ENCODE measurements at places on chromosomes 3 and 15. TPM values are rescaled to one million over a fixed set of nuclear protein-coding genes. Genes with fewer than 3 reads are reported as not detected.

DNA sequence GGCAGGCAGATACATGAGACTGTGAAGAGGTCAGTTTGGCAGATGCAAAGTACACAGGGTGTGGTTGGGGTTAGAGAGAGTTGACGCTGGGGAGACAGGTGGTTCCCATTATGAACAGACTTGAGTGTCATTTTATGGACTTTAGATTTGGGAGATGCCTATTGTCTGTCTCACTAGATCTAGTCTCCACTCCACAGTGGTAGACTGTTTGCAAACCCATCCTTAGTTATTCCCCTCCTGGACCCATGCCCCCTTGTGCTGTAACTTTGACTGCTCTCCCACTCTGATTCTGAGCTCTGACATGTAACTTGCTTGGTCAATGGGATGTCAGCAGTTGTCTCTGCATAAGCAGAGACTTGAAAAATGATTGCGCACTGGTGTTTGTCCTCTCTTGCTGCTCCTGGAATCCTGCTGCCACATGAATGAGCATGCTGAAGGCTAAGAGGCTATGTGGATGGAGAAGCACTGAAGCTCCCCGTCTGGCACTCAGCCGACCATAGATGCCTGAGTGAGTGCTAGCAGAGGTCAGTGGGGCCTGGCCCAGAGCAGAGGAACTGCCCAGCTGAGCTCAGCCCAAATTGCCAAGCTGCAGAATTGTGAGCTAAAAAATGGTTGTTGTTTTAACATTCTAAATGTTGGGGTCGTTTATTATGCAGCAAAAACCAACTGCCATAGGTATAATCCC is 88.2 kb downstream of the FAM43A start:
- DNase-seq, result no peak
- no peak overlapping the region for H3K27ac ChIP-seq
- H3K4me1 ChIP-seq, result peaks cover 22% of the 10 kb centered on the region
- peaks cover 9% of the 10 kb centered on the region for H3K27me3 ChIP-seq
- H3K36me3 ChIP-seq, result no peaks in the 10 kb centered on the region

DNA sequence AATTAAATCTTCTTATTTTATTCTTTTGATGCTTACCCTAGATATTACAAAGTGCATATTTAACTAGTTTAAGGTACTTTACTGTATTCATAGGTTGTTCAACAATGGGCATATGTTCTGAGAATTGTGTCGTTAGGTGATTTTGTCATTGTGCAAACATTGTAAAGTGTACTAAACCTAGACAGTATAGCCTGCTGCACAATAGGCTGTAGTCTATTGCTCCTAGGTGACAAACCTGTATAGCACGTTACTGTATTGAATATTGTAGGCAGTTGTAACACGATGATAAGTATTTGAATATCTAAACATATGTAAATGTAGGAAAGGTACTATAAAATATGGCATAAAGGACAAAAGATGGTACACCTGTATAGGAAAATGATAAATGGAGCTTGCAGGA is 100.7 kb downstream of the CACNA2D3 start:
- DNase-seq, result no peak
- H3K4me3 ChIP-seq, result no peak overlapping the region
- H3K27me3 ChIP-seq, result no peaks in the 10 kb centered on the region
- H3K27ac ChIP-seq, result no peak overlapping the region
- H3K36me3 ChIP-seq, result no peaks in the 10 kb centered on the region

DNA sequence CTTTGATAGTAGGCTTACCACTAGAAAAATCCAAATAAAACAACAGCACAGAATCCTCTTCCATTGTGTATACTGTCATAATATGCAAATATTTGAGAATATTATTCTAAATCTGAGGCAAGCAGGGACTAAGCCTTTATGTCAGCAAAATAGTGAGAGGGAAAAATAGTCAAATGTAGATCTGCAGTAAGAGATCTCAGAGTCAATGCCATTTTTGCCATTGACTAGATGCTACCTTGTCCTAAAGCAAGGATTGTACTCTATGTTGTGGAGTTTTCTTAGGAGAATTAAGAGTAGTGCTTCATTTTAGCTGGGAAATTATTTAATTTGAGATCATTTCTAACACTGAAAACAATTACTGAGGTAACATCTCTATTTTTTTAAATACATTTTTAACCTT is 50.2 kb downstream of the IQCH start:
- no peak overlapping the region for H3K27ac ChIP-seq
- H3K36me3 ChIP-seq, result no peaks in the 10 kb centered on the region
- H3K4me1 ChIP-seq, result peaks cover 15% of the 10 kb centered on the region
- DNase-seq, result no peak
- H3K27me3 ChIP-seq, result no peaks in the 10 kb centered on the region

DNA sequence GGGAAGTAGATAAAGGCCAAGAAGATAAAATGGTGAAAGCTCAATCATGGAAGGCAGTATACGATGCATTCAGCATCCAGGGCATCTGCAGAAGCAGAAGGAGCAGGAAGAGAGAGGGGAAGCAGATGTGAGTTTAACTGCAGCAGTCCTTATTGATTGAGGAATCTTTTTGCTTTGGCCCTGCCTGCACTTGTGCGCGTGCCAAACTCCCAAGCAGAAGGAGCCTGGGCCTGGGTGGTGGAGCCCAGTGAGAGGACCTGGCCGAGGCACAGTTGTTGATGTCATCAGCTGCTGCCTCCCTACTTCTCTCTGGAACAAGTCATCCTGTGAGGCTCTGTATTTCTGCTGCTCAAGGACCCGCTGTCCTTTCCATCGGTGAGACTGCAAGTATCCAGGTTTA is 65.5 kb upstream of the ROPN1 start:
- DNase-seq, result no peak
- H3K36me3 ChIP-seq, result peaks cover 2% of the 10 kb centered on the region
- H3K4me3 ChIP-seq, result no peak overlapping the region

- no peaks in the 10 kb centered on the region for H3K27me3 ChIP-seq
- no peak for DNase-seq
- H3K36me3 ChIP-seq, result peaks cover 2% of the 10 kb centered on the region
- H3K4me3 ChIP-seq, result peak overlapping the region; percentile 93
These were observed 619 bp downstream of the EIF2AK4 start for GRCh38 chr15:39934397-39935071.

- H3K4me1 ChIP-seq, result peaks cover 2% of the 10 kb centered on the region
- no peak for DNase-seq
- H3K27me3 ChIP-seq, result peaks cover 8% of the 10 kb centered on the region
- no peak overlapping the region for H3K27ac ChIP-seq
- H3K4me3 ChIP-seq, result no peak overlapping the region
These were observed 177.0 kb downstream of the ERC2 start for GRCh38 chr3:56291244-56291680.

- DNase-seq, result no peak
- no peaks in the 10 kb centered on the region for H3K36me3 ChIP-seq
- H3K4me1 ChIP-seq, result no peaks in the 10 kb centered on the region
- H3K4me3 ChIP-seq, result no peak overlapping the region
- H3K27ac ChIP-seq, result no peak overlapping the region
These were observed 95.3 kb upstream of the SOX2 start for GRCh38 chr3:181616088-181617070.

OCA2 gene
- 3.3 TPM for total RNA-seq

SSUH2 gene
- total RNA-seq, result not detected

CKMT1A gene
- total RNA-seq, result not detected

EPHA3 gene
- total RNA-seq, result 0.87 TPM

ADIPOQ gene
- total RNA-seq, result 0.05 TPM

ZCWPW2 gene
- total RNA-seq, result 1.8 TPM

CBLB gene
- 26.9 TPM for total RNA-seq

RCN2 gene
- total RNA-seq, result 99.2 TPM

Measured in chondrocyte (in vitro differentiated cells).